ENCODE measurements at places on chromosomes 6 and 20. TPM values are rescaled to one million over a fixed set of nuclear protein-coding genes. Genes with fewer than 3 reads are reported as not detected.
A peak's percentile ranks its signal among the peaks of the same experiment; 100 is the strongest.

GRCh38 chr20:10171864-10172751, 46.5 kb upstream of the SNAP25 start:
- peaks cover 6% of the 10 kb centered on the region for H3K4me1 ChIP-seq
- DNase-seq, result peak; percentile 24
- peak overlapping the region; percentile 66 for H3K4me3 ChIP-seq
- H3K27ac ChIP-seq, result peak overlapping the region; percentile 29

- no peaks in the 10 kb centered on the region for H3K36me3 ChIP-seq
- no peak overlapping the region for H3K4me3 ChIP-seq
- H3K27me3 ChIP-seq, result peaks cover 15% of the 10 kb centered on the region
- DNase-seq, result no peak
Measured at GRCh38 chr6:41170547-41171160, 7.7 kb upstream of the TREM2 start.

DNA sequence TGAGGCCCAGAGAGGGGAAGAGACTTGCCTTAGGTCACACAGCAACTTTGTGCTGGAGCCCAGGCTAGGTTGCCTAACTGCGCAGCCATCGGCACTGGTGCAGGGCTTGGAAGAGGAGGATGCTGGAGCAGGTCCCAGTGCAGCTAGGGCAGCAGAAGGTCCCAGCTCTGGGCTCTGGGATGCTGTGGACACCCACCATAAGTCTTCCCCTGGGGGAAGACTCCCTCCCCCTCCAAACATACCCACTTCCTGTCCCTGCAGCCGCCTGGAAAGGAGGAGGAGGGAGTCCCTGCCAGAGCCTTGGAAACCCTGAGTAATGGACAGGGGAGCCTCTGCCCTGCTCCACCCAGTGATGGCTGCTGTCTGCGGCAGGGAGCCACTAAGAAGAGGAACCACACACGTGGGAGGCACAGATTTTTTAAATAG, 93.6 kb downstream of the NCR2 start:
- H3K27ac ChIP-seq, result peak overlapping the region; percentile 75
- peak overlapping the region; percentile 67 for H3K4me3 ChIP-seq

The LSM2 gene
- 80.4 TPM for total RNA-seq

GRCh38 chr6:41335943-41336342, 535 bp downstream of the NCR2 start:
- H3K36me3 ChIP-seq, result no peaks in the 10 kb centered on the region
- no peak overlapping the region for H3K4me3 ChIP-seq

The CABLES2 gene
- 21.7 TPM for total RNA-seq

The BIRC7 gene
- not detected for total RNA-seq

GRCh38 chr20:61115364-61116065, 136.5 kb upstream of the CDH4 start:
- no peak overlapping the region for H3K27ac ChIP-seq
- H3K4me3 ChIP-seq, result no peak overlapping the region

DNA sequence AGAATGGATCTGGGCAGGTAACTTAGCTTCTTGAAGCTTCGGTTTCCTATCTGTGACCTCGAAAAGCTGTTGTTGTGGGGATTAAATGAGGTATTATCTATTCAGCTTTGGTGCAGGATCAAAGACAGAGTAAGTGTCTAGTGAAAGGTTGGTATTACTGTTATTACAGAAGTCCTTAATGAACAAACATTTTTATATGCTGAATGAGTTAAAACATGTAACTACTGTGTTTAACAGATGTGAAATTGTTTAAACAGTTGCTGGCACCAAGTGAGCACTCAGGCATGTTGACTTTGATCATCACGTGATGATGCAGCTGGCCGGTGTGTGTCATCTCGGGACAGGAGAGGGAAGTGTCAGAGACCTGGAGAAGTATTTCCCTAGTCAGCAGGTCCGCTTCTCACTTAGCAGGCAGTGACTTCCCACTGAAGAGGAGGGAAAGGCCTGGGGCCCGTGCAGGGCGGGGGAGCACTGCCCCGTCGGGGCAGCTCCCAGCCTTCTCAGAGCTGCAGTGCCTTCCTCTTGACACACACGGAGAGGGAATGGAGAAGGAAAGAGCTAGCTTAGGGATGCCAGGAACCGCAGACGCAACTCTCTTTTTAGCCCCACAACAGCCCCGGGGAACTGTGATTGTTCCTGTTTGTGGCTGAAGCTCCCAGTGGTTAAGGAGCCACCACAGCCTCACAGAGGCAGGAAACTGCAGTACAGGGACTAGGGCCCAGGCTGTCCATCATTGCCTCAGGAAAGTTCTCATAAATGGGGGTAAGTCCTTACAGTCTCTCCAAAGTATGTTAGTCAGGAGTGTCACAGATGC, 18.0 kb downstream of the TUBB2A start:
- no peaks in the 10 kb centered on the region for H3K27me3 ChIP-seq
- peaks cover 24% of the 10 kb centered on the region for H3K4me1 ChIP-seq
- H3K36me3 ChIP-seq, result peaks cover 41% of the 10 kb centered on the region

GRCh38 chr20:50701041-50701963, 10.0 kb upstream of the RIPOR3 start:
- H3K27me3 ChIP-seq, result peaks cover 8% of the 10 kb centered on the region
- H3K4me3 ChIP-seq, result no peak overlapping the region
- H3K27ac ChIP-seq, result no peak overlapping the region
- H3K4me1 ChIP-seq, result peaks cover 2% of the 10 kb centered on the region
- no peaks in the 10 kb centered on the region for H3K36me3 ChIP-seq

- DNase-seq, result no peak
- no peaks in the 10 kb centered on the region for H3K27me3 ChIP-seq
- no peak overlapping the region for H3K27ac ChIP-seq
- no peaks in the 10 kb centered on the region for H3K36me3 ChIP-seq
- H3K4me1 ChIP-seq, result no peaks in the 10 kb centered on the region
Measured at GRCh38 chr20:9668381-9668780, 154.0 kb downstream of the LAMP5 start.

GRCh38 chr6:25709761-25710160, 44.8 kb upstream of the SLC17A4 start:
- H3K4me3 ChIP-seq, result no peak overlapping the region
- no peaks in the 10 kb centered on the region for H3K27me3 ChIP-seq
- H3K36me3 ChIP-seq, result peaks cover 2% of the 10 kb centered on the region
- H3K27ac ChIP-seq, result no peak overlapping the region
- no peak for DNase-seq

The OR2H1 gene
- not detected for total RNA-seq

DNA sequence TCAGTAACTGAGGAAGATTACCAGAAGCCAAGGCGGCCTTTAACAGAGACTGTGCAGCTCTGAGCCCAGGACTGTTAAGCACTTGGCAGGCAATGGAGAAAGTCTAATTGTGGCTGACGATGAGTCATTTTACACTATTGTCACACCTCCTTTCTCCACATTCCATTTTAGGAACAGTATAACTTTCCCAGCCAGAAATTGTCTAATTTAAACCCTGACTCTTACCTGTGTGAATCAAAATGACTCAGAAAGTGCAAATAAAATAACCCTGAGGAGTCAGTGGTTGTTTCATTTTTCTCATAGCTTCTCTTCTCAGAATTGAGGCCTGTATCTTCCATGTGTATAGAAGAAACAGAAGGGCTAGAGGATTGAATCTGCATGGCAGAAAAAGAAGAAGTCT, 40.0 kb upstream of the OPN5 start:
- H3K4me3 ChIP-seq, result no peak overlapping the region
- H3K27ac ChIP-seq, result no peak overlapping the region
- no peaks in the 10 kb centered on the region for H3K27me3 ChIP-seq

GRCh38 chr20:57708694-57709673, 831 bp downstream of the PMEPA1 start:
- H3K4me3 ChIP-seq, result peak overlapping the region; percentile 97
- peaks cover 56% of the 10 kb centered on the region for H3K4me1 ChIP-seq
- no peak for DNase-seq
- H3K27me3 ChIP-seq, result peaks cover 18% of the 10 kb centered on the region

GRCh38 chr6:130136798-130137197, 86.0 kb downstream of the SAMD3 start:
- H3K36me3 ChIP-seq, result peaks cover 29% of the 10 kb centered on the region
- no peak overlapping the region for H3K4me3 ChIP-seq

GRCh38 chr6:69097948-69098347, 462.9 kb downstream of the ADGRB3 start:
- H3K27me3 ChIP-seq, result no peaks in the 10 kb centered on the region
- H3K4me1 ChIP-seq, result peaks cover 2% of the 10 kb centered on the region

- no peak overlapping the region for H3K4me3 ChIP-seq
- no peaks in the 10 kb centered on the region for H3K36me3 ChIP-seq
- DNase-seq, result no peak
- H3K27me3 ChIP-seq, result no peaks in the 10 kb centered on the region
- H3K4me1 ChIP-seq, result peaks cover 5% of the 10 kb centered on the region
Measured at GRCh38 chr6:110933912-110934311, 24.6 kb upstream of the GTF3C6 start.

DNA sequence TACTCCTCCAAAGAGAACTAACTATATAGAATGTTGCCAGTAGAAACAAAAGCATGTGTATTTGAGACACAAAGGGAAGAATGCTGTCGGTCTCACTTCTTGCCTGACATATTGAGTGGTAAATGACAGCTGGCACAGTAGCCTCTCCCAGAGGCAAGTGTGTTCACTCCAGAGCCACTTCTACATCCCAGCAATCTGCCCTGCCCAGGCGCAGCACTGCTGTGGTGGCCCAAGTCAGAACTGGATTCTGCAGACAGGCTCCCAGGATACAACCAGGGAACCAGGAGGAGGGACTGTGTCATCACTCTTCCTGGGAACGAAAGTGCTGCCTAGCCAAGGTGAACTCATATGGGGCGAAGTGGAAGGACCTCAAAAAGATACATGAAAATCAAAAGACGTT, 103.2 kb upstream of the ARMC2 start:
- no peaks in the 10 kb centered on the region for H3K36me3 ChIP-seq
- H3K4me1 ChIP-seq, result peaks cover 13% of the 10 kb centered on the region

DNA sequence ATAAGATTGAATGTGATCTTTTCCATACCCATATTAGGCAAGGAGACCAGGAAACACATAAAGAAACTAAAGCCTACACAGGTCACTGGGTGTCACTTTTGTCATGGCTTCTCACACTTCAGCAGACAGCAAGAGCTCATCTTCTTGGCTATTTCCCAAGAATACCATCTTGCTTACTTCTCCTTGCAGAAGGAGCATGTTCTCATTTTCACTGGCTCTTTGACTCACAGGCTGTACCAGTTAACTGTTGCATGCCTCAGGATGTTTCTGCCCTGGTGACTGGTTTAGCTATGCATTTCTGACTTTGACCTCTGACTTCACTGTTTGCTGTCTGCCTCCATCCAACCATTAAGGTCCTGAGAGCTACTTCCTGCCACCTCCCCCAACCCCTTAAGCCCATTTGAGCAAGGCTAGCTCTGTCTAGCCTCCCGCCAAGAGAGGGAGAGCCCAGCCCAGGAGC, 40.3 kb upstream of the OGFRL1 start:
- H3K36me3 ChIP-seq, result no peaks in the 10 kb centered on the region
- no peak overlapping the region for H3K4me3 ChIP-seq
- DNase-seq, result no peak
- peaks cover 6% of the 10 kb centered on the region for H3K4me1 ChIP-seq

The LRRC73 gene
- 1.6 TPM for total RNA-seq

The GPR63 gene
- total RNA-seq, result 3.0 TPM

- H3K4me3 ChIP-seq, result no peak overlapping the region
- H3K4me1 ChIP-seq, result peaks cover 20% of the 10 kb centered on the region
- DNase-seq, result no peak
- H3K27me3 ChIP-seq, result no peaks in the 10 kb centered on the region
- H3K36me3 ChIP-seq, result peaks cover 31% of the 10 kb centered on the region
Measured at GRCh38 chr20:41476013-41476441, 109.4 kb upstream of the EMILIN3 start.

The HLA-DOA gene
- 5.6 TPM for total RNA-seq

GRCh38 chr20:37243937-37244571, 17.6 kb downstream of the GHRH start:
- no peak overlapping the region for H3K27ac ChIP-seq
- H3K4me3 ChIP-seq, result no peak overlapping the region
- no peak for DNase-seq
- no peaks in the 10 kb centered on the region for H3K27me3 ChIP-seq

GRCh38 chr6:111228094-111228493, 140.8 kb downstream of the SLC16A10 start:
- no peak overlapping the region for H3K4me3 ChIP-seq
- H3K36me3 ChIP-seq, result no peaks in the 10 kb centered on the region
- H3K4me1 ChIP-seq, result no peaks in the 10 kb centered on the region
- H3K27ac ChIP-seq, result no peak overlapping the region

- no peak overlapping the region for H3K27ac ChIP-seq
- no peaks in the 10 kb centered on the region for H3K27me3 ChIP-seq
- peaks cover 18% of the 10 kb centered on the region for H3K4me1 ChIP-seq
- DNase-seq, result no peak
- H3K36me3 ChIP-seq, result no peaks in the 10 kb centered on the region
Measured at GRCh38 chr6:167742719-167743303, 83.9 kb upstream of the AFDN start.

The SPEF1 gene
- 1.7 TPM for total RNA-seq

DNA sequence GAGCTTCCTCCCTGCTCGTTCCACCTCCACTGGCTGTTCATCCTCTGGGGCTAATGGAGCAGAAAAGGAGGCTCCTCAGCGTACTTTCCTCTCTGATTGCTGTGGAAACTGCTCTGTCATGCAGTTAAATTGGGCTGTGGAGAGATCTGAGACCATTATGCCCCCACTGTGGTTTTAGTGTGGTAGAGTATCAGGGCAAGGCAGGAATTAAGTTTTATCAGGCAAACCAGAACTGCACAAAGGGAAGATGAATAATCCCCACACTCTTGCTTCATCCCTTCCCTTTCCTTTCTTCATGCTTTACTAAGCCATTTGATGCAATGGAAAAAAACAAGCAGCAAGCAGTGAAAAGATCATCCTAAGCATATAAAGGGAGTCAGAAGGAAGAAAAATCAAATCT, 11.9 kb upstream of the ME1 start:
- no peak overlapping the region for H3K4me3 ChIP-seq
- no peaks in the 10 kb centered on the region for H3K27me3 ChIP-seq
- H3K36me3 ChIP-seq, result no peaks in the 10 kb centered on the region
- DNase-seq, result no peak
- H3K27ac ChIP-seq, result no peak overlapping the region

DNA sequence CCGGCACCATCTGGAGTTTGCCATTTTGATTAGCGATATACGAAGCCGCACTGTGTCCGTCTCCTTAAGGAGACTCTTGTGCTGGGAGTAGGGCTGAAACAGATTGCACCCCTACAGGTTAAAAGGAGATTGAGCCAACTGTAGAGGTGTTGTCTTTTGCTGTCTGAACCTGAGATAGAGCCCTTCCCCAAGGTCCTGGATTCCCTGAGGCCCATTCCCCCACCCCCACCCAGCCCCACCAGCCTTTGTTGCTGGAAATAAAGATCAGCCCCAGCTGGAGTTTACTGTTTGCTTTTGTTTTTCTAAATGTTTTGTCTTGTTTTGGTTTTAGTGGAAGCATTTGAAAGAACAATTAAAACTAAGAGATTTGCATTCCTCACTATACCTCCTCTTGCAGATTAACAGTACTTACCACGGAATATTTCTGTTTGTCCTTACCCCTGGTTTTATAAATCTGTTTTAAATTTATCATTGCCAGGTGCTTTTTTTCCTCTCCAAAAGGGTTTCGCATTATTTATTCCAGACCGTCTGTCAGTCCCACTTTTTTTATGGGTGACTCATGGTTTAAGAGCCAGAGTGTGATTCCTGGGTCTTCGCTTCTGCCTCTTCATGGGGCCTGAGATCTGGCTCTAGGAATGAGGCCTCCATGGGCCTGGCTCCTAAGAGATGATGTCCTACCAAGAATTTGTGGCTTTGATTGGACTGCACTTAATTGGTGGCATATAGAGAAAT, 169.2 kb downstream of the DTNBP1 start:
- peaks cover 27% of the 10 kb centered on the region for H3K36me3 ChIP-seq
- peaks cover 9% of the 10 kb centered on the region for H3K4me1 ChIP-seq
- H3K27ac ChIP-seq, result no peak overlapping the region
- no peak overlapping the region for H3K4me3 ChIP-seq
- no peaks in the 10 kb centered on the region for H3K27me3 ChIP-seq
- no peak for DNase-seq

The ZNF133 gene
- total RNA-seq, result 27.2 TPM

- no peak overlapping the region for H3K27ac ChIP-seq
- no peak overlapping the region for H3K4me3 ChIP-seq
- no peak for DNase-seq
- peaks cover 5% of the 10 kb centered on the region for H3K27me3 ChIP-seq
- H3K36me3 ChIP-seq, result no peaks in the 10 kb centered on the region
Measured at GRCh38 chr6:106476331-106477105, 116.0 kb downstream of the CRYBG1 start.

The SASH1 gene
- 41.7 TPM for total RNA-seq

Measured in progenitor cell of endocrine pancreas (in vitro differentiated cells).